Stimulated activated CD8-positive, alpha-beta memory T cell treated with anti-CD3 and anti-CD28 coated beads, Interleukin-4, amount 100 ng/mL, for 4 hours (primary cell): ENCODE measurements at places on chromosomes 7 and 10.

GRCh38 chr7:44063894-44064651 is 1.3 kb downstream of the PGAM2 start:
- no peak for DNase-seq

DNA sequence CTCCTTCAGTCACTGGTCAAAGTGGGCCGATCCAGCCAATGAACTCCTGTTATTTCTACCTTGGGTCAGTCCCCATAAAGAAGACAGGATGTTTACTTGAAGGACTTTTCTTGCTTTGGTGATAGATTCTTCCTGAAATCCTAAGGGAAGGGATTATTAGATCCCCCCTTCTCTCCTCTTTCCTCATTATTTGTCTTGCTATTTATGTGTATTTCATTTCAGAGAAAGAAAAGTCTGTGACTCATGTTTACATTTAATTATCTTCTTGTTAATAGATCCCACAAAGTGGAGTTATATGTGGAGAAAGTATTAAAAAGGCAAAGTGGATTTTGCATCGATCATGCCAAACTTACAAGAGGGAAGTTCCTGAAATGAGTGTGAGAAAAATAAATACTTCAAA is 341.5 kb downstream of the PHTF2 start:
- DNase-seq, result no peak

GRCh38 chr7:140601566-140602174 is 38.9 kb downstream of the DENND2A start:
- DNase-seq, result no peak

DNA sequence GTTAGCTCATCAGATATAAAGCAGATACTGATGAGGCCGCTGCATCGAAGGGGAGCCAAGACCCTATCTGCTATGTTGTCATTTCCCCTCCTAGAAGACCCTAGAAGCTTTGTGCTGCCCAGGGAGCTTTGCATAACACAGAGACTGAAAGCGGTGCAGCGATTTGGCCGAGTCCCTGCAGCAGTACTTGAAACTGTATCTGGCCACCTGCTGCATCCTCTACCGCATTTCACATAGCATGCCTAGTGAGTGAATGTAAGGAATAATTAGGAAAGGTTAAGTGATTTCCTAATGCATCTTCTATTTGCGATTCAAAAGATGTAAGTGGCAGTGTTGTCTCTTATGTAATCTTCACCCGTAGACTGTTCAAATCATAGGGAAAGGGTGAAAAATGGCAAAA is 106.7 kb downstream of the LRMDA start:
- DNase-seq, result no peak

DNA sequence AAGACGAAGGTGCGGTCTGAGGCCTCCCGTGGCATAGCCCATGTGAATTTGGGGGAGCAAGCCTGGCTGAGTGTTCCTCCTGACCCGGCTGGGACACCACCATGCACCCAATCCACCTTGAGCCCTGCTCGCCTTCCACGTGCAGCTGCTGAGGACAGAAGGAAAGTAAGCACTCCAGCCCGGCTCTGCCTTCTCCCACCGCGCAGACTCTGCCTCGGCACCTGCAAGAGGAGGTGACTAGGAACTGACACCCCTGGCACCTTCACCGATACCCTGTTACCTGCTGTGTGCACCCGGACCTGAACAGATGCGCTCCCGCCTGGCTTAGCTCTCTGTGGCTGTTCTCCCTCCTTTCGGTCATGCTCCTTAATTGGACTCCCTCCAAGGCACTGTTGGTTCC is 57.0 kb upstream of the OPN4 start:
- no peak for DNase-seq

DNA sequence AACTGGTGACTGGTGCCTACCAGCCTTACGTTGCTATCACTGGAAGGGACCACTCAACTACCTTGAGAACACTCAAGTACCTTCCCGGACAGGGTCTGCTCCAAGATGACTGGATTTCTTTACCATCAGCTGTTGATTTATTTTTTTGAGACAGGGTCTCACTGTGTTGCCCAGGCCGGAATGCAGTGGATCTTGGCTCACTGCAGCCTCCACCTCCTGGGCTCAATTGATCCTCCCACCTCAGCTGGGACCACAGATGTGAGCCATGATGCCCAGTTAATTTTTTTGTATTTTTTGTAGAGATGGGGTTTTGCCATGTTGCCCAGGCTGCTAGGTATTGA is 45.2 kb upstream of the DLG5 start:
- no peak for DNase-seq

DNA sequence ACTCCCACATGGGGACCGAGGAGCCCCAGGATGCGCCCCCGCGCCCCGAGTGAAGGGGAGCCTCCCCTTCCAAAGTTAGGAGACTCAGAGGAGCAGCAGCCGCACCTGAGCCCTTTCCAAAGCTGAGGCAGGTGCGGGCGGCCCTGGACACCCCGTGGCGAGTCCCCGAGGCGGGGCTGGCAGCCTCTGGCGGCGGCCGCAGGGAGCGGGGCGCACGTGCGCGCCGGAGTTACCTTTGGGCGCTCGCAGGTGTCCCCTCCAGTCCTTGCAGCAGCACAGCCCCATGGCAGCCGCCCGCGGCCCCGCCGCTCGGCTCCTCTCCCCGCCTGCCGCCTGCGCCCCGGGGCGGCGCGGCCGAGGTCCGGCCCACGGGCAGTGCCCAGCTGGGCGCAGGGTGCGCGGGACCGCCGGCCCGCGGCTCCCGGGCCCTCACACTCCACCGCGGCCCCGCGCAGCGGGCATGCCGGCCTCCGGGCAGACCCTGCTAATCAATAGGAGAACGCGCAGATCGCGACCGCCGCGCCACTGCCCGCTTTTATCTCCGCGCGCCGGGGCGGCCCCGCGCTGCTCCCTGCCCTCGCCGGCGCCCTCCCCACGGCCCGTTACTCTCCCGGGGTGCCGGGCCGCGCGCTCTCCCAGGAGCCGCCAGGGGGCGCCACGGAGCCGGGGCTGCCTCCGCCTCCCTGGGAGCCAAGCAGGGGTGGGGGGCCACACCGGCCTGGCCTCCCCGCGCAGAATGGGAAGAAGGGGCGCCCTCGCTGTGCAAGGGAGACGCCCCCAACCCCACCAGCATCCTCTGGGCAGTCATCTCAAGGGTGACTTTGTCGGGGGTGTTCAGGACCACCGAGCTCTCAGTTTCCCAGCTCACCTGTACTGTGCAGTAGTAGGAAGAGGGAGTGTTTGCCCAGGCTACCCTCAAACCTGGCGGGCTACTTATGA is 80.8 kb downstream of the ARHGAP22 start:
- no peak for DNase-seq

- DNase-seq, result no peak
Observed at GRCh38 chr10:49643241-49644034, 29.6 kb downstream of the CHAT start.

DNA sequence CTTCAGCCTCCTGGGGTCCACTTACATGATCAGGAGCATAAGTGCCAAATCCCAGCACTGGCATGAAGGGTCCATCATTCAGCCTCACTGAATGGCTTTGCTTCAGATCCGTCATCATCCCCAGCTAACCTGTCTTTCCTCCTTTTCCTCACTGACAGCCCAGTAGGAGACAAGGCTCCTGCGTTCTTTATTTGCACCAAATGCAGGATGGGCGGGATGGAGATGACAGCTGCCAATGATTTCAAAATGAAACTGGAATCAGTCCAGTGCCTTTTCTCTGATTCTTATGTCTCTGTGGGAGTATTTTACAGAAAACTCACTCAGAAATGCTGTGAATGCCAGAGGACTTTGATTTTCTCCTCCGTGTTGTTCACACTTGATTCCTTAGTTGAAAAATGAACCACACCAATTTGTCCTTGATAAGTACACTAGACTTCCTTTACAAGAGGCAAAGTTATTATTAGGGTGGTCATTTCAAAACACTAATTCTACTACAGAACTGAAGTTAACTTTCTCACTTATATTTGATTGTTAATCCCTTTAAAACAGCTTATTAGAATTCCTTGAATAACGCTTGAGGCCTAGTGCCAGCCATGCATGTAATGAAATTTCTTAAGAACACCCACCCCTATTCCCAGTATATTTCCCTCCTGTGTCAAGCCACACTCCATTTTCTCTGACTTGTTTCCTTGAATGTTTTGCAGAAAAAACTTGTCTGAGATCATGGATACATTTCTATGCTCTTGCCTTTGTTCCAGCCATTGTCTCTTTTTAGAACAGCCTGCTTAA is at the start of gene AKR1C8:
Gene AKR1C8 (minus strand): TSS at position 164 of the 789 bp plus-strand sequence. CDS start 46 bp downstream, at position 118.
- DNase-seq, result no peak

- DNase-seq, result no peak
Observed at GRCh38 chr10:4498711-4499251, 327.2 kb upstream of the AKR1E2 start.

DNA sequence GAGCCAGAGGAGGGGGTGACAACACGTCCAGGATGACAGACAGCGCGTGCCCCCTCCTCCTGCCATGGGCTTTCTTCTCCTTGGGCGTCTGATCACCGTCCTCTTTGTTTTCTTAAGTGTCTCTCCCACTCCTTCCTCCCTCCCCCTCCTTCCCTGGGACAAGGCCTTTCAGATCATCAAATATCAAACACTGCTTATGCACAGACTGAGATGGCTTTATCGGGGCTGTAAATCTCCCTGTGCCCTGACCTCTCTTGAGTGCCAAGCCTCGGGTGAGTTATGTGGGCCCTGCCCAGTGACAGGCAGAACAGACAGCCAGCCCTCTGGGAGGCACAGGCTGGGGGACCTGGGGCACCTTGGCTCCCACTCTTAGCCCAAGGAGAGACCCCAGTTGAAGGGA is 116.4 kb downstream of the C10orf105 start:
- DNase-seq, result no peak
